Upper lobe of right lung (tissue), 1 donor: ENCODE measurements at places on chromosomes 4 and X.

DNA sequence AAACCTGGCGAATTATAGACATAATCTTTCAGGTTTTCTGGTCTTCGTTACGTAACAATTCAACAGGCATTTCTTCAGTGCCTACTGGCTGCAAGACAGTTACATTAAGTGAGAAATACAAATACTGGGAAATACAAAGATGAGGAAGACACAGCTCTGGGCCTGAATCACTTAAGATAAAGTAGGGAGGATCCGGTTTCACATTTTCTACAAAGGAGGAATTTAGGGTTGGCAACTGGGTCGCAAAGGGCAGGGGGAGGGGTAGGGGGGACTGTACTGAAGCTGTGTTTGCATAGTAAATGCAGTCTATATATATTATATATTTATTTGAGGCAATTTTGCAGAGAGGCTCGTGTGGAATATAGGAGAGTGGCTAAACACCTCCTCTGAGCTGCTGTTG lies 107.4 kb downstream of the MAML3 start:
- DNase-seq: no peak

DNA sequence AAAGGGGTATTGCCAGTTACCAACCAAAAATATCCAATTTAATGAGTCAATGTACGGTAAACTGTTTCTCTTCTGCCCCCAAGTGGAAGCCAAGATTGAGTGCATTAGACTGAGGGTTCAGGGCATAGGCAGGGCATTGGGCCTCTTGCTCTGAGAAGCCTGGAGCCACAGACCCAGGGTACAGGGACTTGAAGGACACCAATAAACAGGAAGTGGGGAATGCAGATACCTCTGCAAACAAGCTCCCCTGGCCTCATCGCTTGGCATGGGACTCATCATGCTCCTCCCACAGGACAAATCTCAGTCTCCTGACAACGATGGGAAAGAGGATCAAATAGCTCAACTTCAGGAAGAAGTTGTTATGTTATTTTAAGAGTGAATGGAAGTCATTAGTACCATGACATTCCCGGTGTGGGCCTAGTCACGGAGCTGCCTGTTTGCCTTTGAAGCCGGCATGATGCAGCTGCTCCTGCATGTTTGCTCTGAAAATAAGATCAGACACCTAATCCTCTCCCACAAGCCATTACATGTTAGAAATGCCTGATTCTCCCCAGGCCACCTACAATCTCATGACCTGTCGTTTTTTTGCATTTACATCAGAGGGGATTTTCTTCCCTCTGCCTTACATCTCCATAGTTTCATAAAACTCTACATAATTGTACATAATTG lies 224.2 kb downstream of the RCHY1 start:
- DNase-seq: no peak

DNA sequence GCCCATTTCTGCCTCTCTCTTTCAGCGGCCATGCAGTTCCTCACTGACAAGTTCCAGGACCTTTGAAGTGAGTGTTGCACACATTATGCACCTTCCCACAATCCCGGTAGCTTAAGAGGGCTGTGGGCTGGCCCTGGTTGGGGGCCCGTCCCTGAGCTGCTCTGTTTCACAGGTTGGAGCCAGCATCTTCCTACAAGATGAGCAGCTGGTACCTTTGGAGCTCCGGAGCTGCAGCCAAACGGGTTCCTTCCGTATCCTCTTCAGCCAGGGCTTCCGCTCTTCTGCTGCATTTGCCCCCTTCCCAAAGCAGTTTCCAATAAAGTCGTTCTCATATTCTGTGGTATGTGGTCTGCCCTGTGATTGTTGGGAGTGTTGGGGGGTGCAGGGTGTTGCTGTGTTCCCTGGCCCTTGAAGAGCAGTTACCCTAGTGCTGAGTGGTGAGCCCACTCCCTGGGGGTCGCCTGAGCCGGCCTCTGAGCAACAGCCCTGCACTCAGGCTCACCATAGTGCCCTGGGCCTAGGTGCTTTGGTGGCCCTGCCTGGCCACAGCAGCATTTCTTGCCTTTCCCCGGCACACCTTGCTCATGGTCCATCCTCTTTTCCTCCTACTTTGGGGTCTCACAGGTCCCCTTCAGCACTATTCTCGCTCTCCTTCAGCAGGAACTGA lies 60.4 kb downstream of the CXorf49B start:
- DNase-seq: no peak

DNA sequence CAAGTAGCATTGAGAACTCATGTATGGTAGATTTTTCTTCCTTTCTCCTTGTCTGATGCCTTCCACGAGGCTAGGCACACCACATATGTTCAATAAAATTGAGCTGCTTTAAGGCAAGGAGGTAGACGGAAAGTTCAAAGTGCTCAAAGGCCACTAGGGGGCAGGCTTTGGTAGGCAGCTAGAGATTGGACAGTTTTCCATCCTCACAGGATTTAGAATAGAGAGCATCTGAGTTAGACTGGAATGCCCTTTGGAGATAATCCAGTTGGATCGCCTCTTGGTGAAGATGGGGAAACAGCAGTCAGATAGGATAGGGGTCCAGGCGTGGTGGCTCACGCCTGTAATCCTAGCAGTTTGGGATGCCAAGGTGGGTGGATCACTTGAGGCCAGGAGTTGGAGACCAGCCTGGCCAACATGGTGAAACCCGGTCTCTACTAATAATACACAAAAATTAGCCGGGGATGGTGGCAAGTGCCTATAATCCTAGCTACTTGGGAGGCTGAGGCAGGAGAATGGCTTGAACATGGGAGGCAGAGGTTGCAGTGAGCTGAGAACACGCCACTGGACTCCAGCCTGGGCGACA lies 30.4 kb downstream of the ELF4 start:
- DNase-seq: no peak
